ENCODE measurements at places on chromosomes 12 and 14. TPM values are rescaled to one million over a fixed set of nuclear protein-coding genes. Genes with fewer than 3 reads are reported as not detected.

- no peak overlapping the region for H3K4me3 ChIP-seq
- H3K4me1 ChIP-seq: no peaks in the 10 kb centered on the region
- H3K27me3 ChIP-seq: no peaks in the 10 kb centered on the region
- DNase-seq: no peak
- H3K27ac ChIP-seq: peak overlapping the region; percentile 35
These were observed 8.7 kb downstream of the CACNB3 start for GRCh38 chr12:48827026-48827425.

The FITM1 gene
- total RNA-seq: 2.6 TPM

The SETD1B gene
- total RNA-seq: 7.9 TPM

The CCDC197 gene
- total RNA-seq: not detected

DNA sequence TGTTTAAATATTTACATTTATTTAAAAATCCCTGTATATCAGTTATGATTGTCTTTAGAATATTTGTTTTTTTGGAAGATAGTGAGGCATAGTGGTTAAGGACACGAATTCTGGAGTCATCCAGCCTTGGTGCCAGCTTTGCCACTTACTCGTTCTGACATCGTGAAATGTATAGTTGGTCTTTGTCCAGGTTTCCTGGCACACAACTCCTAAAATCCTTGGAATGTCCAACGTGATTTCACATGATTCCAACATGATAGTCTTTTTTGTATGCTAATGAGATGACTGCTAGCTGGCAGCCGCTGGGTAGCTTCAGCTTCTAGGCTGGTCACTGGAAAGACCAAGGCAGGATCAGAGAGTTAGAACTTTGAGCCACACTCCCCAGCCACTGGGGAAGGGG is 64.8 kb downstream of the PRICKLE1 start:
- H3K4me1 ChIP-seq: no peaks in the 10 kb centered on the region
- no peaks in the 10 kb centered on the region for H3K27me3 ChIP-seq
- H3K27ac ChIP-seq: no peak overlapping the region
- H3K36me3 ChIP-seq: no peaks in the 10 kb centered on the region

- no peaks in the 10 kb centered on the region for H3K4me1 ChIP-seq
- H3K36me3 ChIP-seq: no peaks in the 10 kb centered on the region
- H3K27me3 ChIP-seq: no peaks in the 10 kb centered on the region
- no peak overlapping the region for H3K27ac ChIP-seq
These were observed 147.9 kb upstream of the MYL2 start for GRCh38 chr12:111068290-111068689.

The EXOC3L4 gene
- not detected for total RNA-seq

The C12orf60 gene
- 1.4 TPM for total RNA-seq
